ENCODE measurements at places on chromosomes 1 and 21. TPM values are rescaled to one million over a fixed set of nuclear protein-coding genes. Genes with fewer than 3 reads are reported as not detected.

Gene BTG2
- 22.7 TPM for total RNA-seq

Gene RIMKLA
- not detected for total RNA-seq

Gene RHOU
- total RNA-seq, result 6.9 TPM

Gene MCOLN3
- not detected for total RNA-seq

Gene OR2AK2
- total RNA-seq, result not detected

Gene GPR137B
- 9.2 TPM for total RNA-seq

Gene SUMO3
- total RNA-seq, result 64.6 TPM

Gene LCE2B
- not detected for total RNA-seq

Gene FCAMR
- not detected for total RNA-seq

Gene SSBP3
- 19.9 TPM for total RNA-seq

Gene CYP4A11
- total RNA-seq, result 0.18 TPM

Gene PDZK1IP1
- total RNA-seq, result 4.4 TPM

Gene EXO1
- total RNA-seq, result 5.2 TPM

Gene NT5C1A
- not detected for total RNA-seq

Gene LRRC47
- total RNA-seq, result 35.7 TPM

Gene TNFRSF1B
- 30.5 TPM for total RNA-seq

Gene CLEC20A
- not detected for total RNA-seq

Gene COL16A1
- 100 TPM for total RNA-seq

Gene ETV3L
- total RNA-seq, result not detected

Gene CNIH4
- total RNA-seq, result 53.3 TPM

Gene HSD3B1
- not detected for total RNA-seq

Gene CYP4B1
- not detected for total RNA-seq

Gene CHML
- 4.1 TPM for total RNA-seq

Gene KCNA2
- 0.16 TPM for total RNA-seq

Measured in cardiac atrium fibroblast (primary cell).